AG10803 (cell line): ENCODE measurements at places on chromosomes 6 and 20.

DNA sequence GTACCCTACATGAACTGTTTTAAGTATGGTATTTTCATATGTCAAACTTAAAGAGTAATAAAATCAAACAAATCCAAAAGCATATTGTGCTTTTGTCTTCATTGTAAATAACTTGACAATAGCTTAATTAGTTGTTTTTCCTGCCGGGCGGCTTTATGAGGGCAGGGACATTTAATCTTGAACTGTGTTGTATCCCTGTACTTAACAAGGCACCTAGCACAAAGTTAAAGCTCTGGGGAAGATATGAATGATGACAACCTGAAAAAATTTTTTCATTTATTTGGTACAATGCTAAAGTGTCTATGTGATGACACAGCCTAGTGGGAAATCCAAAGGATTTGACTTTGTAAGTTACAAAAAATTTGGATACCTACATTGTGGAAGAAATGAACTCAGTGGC is 502 bp upstream of the HACE1 start:
- DNase-seq, result no peak

DNA sequence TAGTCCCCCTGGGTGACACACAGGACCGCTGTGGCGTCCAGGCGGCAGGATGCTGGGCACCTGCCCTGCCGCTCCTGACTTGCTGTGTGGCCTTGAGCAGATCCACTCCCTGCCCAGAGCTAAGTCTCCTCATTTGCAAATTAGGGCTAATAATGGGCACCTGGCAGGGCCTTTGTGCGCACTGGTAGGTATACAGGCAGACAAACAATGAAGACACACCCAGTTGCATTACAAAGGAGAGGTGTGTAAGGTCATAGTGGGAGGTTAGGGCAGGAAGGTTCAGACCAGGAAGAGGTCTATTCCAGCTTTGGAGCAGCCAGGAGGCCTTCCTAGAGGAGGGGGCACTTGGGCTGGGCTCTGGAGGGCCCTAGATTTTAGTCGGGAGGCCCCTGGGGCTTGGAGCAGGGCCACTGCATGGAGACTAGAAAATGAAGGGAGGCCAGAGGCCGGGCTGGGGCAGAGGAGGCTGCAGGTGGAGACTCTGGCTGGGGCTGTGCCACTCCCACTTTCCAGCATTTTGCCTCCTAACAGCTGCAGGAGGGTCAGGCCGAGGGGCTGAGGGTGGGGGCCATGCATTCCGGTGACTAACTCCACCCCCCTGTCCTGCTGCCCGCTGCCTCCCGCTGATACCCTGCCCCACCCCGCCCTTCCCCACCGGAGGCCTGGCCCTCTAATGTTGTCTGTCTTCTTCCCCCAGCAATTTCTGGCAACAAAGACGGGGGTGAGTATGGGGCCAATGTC is 28.5 kb downstream of the MYH7B start:
- no peak for DNase-seq

- DNase-seq, result peak; percentile 95
These were observed 21.0 kb upstream of the IFNGR1 start for GRCh38 chr6:137240168-137240567.

GRCh38 chr20:40690836-40691565 is 2.0 kb upstream of the MAFB start:
- DNase-seq, result no peak

DNA sequence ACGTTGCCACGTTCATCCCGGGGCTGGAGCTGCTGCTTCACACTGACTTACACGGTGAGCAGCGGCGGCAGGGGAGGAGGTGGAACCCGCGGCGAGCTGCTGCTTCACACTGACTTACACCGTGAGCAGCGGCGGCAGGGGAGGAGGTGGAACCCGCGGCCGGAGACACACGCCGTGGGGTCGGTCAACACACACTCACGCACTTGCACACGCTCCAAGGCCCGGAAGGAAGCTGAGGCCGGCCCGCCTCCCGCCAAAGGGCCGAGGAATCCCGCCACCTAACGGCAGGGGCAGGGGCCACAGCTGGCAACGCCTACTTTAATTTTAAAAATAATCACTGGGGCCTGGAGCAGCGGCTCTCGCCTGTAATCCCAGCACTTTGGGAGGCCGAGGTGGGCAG is 94.4 kb upstream of the FOXC1 start:
- no peak for DNase-seq

DNA sequence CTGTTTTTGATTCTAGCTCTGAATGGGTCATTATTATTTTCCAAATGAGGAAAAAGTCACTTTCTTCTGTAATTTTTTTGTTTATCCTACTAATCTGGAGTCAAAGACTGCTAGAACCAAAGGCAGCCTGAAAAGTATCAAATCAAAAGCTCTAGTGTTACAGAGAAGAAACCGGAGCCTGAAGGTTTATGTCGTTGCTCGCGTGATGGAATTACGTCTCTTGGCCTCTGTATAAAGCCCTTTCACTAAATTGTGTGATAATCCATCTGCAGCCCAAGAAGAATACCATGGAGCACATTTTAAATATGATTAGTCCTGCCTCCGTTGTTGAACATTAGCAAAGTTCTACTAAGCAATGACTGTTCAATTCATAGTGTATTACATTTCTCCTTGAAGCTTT is 738.6 kb downstream of the C6orf118 start:
- DNase-seq, result no peak

DNA sequence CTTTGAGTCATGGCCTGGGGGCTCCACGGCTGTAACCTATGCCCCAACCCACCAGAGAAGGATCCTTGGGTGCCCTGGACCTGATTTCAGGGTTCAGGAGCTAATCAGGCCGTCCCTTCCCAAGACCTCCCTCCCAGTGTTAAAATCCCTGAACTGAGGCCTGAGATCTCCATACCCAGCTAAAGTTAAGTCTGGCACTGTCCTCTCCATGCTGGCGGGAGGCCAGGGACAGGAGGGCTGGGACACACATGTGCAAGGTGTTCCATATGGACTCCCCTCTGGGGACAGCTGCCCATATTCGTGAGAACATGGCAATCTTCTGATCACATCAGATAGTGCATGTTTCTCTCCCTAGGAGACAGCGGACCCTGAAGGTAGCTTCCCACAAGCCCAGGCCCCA is 11.5 kb upstream of the TREML4 start:
- DNase-seq, result no peak

DNA sequence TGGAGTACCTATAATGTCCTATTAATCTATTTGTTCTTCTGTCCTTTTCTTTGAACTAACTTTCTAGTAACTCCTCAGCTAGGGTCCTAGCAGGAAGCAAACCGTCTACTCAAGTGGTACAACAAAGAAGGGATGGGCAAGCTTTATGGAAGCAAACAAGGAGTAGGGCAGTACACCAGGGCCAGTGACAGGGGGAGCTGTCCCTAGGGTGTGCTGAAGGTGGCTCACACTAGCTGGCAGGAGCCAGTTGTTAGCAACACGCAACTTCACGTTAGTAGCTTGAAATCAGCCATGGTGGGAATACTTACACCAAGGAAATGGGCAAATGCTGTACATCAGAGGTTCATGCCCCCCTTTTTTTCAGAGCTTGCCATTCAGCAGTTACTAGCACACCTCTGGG is 74.0 kb upstream of the EYA2 start:
- no peak for DNase-seq
